ENCODE measurements at places on chromosomes 4 and X. TPM values are rescaled to one million over a fixed set of nuclear protein-coding genes. Genes with fewer than 3 reads are reported as not detected.

- DNase-seq, result no peak
These were observed 198.8 kb downstream of the RAB28 start for GRCh38 chr4:13285336-13285735.

- DNase-seq, result no peak
These were observed 6.4 kb upstream of the UBA1 start for GRCh38 chrX:47187106-47187677.

GRCh38 chr4:159777689-159778088, 674.8 kb downstream of the RAPGEF2 start:
- no peak for DNase-seq

DNA sequence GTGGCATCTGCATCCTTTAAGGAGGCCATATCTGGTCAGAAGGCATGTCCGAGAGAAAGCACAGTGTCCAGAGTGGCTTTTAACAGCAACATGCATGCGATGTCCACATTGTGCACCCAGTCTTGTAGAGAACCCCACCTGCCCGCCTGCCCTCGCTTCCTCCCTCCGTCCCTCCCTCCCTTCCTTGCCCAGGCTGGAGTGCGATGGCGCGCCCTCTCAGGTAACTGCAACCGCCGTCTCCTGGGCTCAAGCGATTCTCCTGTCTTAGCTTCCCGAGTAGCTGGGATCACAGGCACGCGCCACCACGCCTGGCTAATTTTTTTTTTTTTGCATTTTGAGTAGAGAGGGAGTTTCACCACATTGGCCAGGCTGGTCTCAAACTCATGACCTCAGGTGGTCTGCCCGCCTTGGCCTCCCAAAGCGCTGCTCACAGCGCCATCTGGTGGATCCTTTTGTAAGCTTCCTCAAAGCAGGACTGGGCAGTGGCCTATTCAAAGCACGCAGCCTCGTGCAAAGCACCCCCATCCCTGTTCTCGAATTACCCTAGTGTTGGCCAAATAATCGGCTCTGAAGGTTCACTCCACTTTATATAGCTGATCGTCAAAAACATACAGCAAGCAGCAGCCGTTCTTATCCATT, 15.0 kb downstream of the BRCC3 start:
- DNase-seq, result peak; percentile 13

DNA sequence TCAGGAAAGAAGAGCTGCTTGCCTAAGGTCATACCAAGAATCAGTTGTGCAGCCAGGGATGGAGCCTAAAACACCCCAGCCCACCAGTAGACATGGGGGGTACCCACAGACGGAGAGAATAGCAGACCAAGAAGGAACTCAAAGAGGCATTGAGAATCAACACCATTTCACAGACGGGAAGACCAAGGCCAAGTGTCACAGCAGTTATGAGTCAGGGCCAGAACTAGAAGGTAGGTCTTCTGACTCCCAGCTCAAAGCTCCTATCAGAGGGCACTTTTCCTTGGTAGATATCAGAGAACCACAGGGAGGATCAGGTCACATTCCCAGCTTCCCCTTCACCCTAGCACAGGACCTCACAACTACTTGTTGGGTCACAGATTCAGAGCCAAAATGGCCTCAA, 14.5 kb downstream of the OTUD5 start:
- no peak for DNase-seq

GRCh38 chrX:124242131-124242530, 90.3 kb upstream of the TEX13D start:
- DNase-seq, result no peak

DNA sequence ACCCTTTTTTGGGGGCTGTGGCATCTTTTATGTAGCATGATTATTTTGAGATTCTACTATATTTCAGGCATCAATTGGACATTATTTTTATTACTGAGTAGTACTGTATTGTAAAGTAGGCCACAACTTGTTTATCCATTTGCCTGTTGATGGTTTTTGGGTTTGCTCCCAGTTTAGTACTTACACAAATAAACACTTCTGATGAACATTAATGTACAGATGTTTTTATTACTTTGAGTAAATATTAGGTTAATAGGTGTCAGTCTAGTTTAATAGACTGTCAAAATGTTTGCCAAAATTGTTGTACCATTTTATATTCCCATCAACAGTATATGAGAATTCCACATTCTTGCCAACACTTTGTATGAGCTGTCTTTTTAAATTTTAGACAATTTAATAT, 214.9 kb upstream of the MAD2L1 start:
- DNase-seq, result peak; percentile 96

GRCh38 chr4:106707776-106708463, 328.2 kb downstream of the DKK2 start:
- DNase-seq, result no peak

- no peak for DNase-seq
These were observed 125.8 kb upstream of the CLNK start for GRCh38 chr4:10810411-10810810.

- DNase-seq, result no peak
These were observed 11.8 kb downstream of the KIF4A start for GRCh38 chrX:70301716-70302115.

DNA sequence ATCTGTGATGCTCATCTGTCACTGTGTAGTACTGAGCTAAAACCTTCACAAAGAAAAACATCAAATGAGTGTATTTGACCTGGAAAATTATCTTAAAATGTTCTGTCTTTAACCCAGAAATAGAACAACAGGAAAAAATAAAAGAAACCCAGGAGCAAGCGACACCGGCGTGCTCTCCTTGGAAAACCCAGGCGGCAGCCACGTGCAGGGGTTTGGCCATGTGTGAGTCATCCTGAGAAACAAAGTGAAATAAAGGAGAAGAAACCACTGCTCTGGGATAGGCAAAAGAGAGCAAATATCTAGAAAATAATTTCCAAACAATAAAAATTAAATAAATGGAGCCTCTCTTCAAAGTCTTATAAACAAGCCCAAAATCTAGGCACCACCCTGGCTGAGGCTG, 20.0 kb upstream of the TMEM128 start:
- DNase-seq, result no peak

DNA sequence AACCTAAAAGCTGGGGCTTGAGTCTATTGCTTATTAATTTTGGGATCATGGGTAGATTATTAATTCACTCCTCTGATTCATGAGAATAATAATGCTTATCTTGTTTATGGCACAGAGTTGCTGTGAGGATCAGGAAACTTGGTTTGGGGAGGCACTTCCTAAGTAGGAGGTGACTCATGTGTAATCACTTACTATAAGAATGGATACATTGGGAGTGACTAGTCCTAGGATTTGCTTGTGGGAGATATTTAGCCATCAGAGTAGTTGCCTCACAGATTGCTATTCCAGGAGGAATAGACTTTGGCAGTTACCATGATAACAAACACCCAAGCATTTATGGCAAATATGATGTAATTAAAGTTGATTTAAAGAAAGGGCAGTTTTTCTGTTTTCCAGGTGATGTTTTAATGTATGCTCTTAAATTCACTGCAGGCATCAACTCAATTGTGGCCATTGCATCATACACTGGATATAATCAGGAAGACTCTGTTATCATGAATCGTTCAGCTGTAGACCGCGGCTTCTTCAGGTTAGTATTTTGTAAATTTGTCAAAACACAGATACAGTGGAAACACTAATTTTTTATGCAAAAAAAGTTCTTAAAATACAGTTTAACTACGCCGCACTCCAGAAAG, 41.9 kb downstream of the POLR2B start:
- DNase-seq, result no peak

DNA sequence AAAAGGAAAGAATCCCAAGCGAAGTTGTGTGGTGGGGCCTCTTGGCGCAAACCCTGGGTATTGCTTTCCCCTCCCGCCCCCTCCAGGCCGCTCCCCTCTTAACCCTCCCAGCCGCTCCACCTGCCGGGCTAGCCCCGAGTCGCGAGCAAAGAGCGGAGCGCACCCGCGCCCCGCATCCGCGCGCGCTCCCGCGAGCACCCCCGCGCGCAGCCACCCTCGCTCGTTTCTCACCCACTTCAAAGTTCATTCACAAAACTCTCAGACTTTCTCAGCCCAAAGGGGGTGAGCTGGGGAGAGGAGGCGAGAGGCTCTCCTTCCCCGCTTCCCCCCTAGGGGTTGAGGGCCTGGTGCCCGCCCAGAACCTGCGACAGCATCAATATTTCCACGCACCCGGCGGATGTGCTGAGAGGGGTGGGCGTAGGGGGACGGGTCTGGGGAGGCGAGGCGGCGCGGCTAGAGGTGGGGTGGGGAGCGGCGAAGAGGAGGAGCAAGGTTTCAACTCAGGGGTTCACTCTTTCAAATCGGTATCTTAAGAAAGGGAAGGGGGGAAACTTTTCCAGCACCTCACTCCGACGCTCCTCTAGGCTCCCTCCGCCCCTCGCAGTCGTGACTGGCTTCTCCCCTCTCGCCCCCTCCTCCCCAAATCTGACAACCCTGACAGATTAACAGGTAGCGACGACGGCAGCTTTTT, 1.8 kb downstream of the MAML3 start:
- peak; percentile 79 for DNase-seq

The FDCSP gene
- polyA plus RNA-seq, result 0.87 TPM

GRCh38 chr4:167233685-167234315, 494 bp downstream of the SPOCK3 start:
- DNase-seq, result peak; percentile 17

The PHEX gene
- polyA plus RNA-seq, result 4.0 TPM

GRCh38 chrX:134501941-134502340, 42.0 kb downstream of the HPRT1 start:
- DNase-seq, result no peak

GRCh38 chrX:43707812-43708548, 51.9 kb downstream of the MAOA start:
- DNase-seq, result peak; percentile 94

- no peak for DNase-seq
These were observed 2.2 kb downstream of the NKAP start for GRCh38 chrX:119941336-119941735.

GRCh38 chr4:152480901-152481300, 55.0 kb downstream of the FBXW7 start:
- DNase-seq, result no peak

DNA sequence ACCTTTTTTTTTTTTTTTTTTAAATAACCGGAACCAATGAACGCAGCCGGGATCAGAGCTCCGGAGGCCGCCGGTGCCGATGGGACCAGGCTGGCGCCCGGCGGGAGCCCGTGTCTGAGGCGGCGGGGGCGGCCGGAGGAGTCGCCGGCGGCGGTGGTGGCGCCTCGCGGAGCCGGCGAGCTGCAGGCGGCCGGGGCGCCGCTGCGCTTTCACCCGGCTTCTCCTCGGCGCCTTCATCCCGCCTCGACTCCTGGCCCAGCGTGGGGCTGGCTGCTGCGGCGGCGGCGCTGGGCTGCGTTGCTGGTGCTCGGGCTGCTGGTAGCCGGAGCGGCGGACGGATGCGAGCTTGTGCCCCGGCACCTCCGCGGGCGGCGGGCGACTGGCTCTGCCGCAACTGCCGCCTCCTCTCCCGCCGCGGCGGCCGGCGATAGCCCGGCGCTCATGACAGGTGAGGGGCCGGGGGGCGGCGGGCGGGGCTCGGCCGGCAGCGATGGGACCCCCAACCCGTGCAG, 337 bp downstream of the STIM2 start:
- DNase-seq, result peak; percentile 69

DNA sequence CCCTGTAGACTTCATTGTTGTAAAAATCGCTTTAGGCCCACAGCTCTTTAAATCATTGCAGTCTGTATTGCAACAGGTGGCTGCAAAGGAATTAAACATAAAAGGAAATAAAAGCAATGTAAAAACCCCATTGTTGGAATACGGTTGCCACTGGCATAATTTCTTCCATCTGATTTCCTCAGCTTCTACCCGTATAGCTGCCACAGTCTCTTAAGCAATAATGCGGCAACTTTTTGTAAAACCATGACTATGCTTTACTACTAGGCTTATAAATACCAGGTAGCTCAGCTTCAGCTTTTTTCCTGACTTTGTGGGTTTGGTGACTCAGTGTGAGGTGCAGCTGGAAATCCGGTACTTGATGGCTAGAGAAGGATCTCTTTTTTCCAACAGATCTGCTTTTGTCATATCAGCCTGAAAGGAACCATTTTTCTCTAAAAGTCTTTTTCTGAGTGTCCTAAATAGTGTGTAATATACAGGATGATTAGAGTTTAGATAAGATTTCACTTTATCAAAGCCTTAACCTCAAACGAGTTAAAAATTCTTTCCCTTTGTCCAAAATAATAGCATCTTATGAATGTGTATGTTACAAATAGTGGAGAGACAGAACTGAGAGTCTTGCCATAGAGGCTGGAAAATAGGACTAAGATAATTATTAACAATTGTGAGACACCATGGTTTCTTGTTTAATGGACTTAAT, 268.0 kb downstream of the ADGRL3 start:
- no peak for DNase-seq

The DOK7 gene
- polyA plus RNA-seq, result 0.53 TPM

The TLR3 gene
- 3.2 TPM for polyA plus RNA-seq

DNA sequence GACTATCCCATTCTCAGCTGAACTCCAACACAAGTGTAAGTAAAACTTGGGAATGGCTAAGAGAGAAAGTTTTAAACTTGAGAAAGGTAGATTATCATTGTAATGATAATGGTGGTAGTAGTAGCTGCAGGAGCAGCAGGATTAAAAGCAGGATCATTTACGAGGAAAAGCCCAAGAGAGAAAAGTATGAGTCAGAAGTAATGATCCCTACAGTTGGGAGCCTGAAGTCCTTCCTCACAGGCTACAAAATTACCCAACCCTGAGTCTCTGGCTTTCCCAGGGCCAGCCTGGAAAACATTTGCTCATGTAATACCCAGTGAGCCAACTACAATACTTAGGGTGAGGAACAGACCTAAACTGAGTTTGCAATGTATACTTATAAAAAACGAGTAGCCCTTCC, 4.4 kb upstream of the PRDM8 start:
- DNase-seq, result no peak

DNA sequence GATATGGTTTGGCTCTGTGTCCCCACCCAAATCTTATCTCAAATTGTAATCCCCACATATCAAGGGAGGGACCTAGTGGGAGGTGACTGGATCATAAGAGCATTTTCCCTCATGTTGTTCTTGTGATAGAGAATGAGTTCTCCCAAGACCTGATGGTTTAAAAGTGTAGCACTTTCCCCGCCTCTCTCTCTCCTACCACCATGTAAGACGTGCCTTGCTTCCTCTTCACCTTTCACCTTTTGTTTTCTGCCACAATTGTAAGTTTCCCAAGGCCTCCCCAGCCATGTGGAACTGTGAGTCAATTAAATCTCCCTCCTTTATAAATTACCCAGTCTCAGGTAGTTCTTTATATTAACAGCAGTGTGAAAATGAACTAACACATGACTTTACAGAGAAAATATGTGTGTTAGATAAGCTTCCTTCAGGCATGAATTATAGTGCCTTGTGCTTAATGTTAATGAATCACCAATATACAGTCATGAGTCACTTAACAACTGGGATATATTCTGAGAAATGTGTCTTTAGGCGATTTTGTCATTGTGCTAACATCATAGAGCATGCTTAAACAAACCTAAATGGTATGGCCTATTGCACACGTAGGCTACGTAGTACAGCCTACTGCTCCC, 37.9 kb downstream of the PDGFC start:
- DNase-seq, result no peak

- DNase-seq, result no peak
These were observed 347.1 kb downstream of the GBA3 start for GRCh38 chr4:23039818-23040217.

DNA sequence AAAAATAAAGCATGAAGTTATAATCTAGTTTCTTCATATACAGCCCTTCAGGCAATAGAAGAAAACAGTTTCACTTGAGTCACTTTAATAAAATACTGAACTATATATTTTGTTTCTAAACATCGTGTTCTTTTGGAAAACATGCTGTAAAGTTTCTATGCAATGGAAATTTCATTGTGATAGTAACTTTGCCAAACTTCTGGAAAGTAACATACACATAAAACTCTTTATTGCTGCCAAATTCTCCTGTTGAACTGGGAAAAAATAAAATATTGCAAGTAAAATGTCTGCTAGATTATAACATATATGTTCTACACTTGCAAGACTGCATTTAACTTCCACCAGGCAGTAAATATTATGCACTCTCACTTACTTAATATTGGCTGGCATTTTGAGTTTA, 635.4 kb downstream of the SPRY1 start:
- DNase-seq, result peak; percentile 78

Data from lung (tissue), 17 donors.